ENCODE measurements at places on chromosomes 4 and X.

DNA sequence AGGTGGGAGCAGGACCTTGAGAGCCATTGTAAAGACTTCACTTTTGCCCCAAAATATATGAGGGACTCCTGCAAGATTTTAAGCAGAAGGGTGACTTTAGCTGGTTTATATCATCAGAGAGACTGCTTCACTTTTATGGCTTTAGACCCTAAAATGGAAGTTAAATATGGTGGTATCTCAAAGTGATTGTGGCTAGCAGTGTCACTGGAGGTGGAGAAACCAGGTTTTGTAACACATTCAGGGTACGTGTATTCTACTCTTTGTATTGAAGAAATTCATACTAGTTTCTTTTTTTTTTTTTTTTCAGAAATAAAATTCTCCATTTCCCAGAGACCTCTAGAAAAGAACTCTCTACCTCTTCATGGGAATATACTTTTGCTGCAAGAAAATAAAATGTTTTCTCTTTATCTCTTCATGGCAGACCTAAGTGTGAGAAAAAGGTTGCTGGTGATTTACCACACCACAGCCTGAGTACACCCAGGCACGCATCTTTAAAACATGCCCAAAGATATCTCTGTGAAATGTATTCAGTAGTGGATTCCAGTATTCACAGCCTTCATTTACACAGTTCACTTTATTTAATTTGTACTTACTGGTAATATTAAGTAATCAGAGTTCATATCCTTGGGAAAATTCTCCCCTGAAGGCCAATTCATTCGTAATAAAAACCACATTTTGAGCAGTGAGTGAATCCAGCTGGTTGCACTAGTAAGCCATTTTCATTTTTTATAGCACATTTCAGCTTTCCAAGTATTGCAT lies 74.3 kb upstream of the GUCY1A1 start:
- no peak for DNase-seq

DNA sequence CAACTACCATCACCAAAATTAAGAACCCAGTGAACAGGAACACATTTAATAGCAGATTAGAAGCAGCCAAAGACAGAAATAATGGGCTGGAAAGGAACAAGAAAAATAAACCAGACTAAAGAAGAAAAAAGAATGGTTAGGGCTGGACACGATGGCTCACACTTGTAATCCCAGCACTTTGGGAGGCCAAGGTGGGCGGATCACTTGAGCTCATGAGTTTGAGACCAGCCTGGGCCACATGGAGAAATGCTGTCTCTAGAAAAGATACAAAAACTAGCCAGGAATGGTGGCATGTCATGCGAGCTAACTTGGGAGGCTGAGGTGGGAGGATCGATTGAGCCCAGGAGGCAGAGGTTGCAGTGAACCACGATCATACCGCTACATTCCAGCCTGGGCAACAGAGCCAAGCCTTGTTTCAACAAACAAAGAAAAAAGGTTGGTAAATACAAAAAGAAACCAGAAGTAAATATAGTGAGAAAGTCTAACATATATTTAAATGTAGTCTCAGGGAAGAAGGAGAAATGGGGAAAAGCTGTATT lies 102.0 kb downstream of the AFAP1 start:
- DNase-seq = no peak

DNA sequence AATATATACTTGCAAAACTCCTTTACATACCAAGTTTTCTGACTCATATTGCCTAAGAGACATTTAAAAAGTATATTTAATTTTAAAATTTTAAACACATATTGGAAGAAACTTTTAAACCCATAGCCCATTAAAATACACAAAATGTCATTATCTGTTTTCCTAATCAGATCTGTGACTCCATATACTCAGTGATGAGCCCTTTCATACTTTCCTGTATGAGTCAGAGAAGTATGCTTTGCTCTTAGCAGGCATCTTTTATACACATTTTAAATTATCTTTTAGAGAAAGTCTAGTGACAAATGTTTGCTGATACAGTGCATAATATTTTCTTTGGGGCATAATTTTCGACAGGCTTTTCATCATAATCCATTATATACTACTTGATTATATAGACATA lies 26.4 kb downstream of the SPIN3 start:
- DNase-seq = no peak

DNA sequence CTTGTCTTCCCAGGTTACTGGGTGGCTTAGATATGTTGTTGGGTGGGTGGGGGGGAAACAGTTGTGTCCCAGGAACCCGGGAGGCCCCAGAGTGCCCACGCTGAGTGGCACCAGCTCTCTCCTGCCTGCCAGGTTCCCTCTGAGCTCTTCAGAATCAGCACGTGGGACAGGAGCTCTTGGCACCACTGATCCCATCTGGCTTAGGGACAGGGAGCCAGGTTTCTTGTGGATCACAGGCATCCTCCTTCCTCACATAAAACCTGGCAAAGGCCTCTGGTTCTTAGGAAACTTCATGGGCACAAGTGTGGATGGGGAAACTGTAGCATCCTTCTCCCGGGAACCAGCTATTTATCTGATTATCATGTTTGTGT lies 3.4 kb downstream of the GPR78 start:
- no peak for DNase-seq

- no peak for DNase-seq
These were observed 335.5 kb downstream of the IL15 start for GRCh38 chr4:141971869-141972268.

- DNase-seq = no peak
These were observed 17.7 kb upstream of the RP2 start for GRCh38 chrX:46819136-46819535.

- no peak for DNase-seq
These were observed 18.2 kb downstream of the UBE2D3 start for GRCh38 chr4:102809190-102809589.

DNA sequence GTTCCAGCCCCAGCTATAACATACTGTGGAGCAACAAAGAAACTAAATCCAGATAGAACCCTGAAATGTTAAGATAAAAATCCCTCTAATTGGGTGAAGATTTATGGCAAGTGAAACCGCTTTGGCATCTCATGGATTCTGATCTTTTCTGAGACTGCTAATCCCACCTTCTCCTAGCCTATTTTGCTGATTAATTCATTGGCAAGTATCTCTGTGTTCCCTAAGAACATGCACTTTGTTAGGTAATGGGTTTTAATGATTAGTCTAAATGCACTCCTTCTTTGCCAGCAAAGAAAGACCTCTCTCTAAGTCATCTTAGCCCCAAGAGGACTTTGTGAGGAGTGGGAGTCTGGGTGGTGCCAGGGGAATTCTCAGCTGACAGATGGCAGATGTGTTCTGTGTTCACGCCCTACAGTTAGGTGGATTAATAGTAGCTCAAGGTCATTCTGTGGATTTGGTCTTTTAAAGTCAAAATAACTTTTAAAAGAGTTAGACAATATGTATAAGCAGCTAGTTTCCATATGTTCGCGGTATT lies 171.3 kb downstream of the UNC5C start:
- DNase-seq = no peak

DNA sequence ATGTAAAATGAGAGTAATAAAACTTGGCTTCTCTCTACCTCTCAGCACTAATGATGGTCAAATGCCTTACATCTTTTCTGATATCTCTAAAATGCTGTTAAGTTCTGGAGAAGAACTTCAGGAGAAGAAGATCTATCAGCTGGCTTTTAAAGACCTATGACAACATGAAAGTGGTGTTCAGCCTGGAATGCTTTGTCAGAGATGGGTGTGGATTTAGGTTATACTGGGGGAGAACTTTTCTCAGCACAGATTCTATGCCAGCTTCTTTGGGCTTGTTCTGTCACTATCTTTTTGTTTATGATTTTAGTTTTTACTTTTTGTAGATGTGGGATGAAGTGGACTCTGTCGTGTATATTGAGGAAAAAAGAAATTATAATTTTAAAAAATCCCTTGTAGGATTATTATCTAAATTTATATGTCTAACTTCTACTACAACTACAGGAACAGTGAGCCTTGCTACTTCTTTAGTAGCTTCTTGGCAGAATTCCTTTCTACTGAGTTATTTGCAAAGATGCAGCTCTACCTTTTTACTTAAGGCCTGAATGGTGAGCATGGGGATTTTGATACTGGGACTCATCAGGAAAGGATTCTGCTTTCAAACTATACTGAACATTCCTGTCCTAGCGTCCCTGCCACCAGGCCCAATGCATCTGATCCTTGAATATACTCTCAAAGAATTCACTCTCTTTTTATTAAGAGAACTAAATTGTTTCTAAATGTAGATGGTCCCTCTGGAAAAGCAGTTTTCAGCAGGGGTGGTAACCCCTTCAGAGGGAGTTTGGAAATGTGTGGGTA lies 19.6 kb downstream of the CYP2U1 start:
- DNase-seq = no peak

All from CD4-positive, alpha-beta T cell treated with Interleukin-2 at 100 ng/mL for 4 hours (primary cell).